ENCODE measurements at places on chromosomes 12 and 14. TPM values are rescaled to one million over a fixed set of nuclear protein-coding genes. Genes with fewer than 3 reads are reported as not detected.

The MMP19 gene
- total RNA-seq, result not detected

The CEBPE gene
- 0.11 TPM for total RNA-seq

The TMEM121 gene
- total RNA-seq, result not detected

The PMEL gene
- total RNA-seq, result 8.8 TPM

- no peak for DNase-seq
Observed at GRCh38 chr12:114547636-114548035, 136.3 kb downstream of the TBX3 start.

DNA sequence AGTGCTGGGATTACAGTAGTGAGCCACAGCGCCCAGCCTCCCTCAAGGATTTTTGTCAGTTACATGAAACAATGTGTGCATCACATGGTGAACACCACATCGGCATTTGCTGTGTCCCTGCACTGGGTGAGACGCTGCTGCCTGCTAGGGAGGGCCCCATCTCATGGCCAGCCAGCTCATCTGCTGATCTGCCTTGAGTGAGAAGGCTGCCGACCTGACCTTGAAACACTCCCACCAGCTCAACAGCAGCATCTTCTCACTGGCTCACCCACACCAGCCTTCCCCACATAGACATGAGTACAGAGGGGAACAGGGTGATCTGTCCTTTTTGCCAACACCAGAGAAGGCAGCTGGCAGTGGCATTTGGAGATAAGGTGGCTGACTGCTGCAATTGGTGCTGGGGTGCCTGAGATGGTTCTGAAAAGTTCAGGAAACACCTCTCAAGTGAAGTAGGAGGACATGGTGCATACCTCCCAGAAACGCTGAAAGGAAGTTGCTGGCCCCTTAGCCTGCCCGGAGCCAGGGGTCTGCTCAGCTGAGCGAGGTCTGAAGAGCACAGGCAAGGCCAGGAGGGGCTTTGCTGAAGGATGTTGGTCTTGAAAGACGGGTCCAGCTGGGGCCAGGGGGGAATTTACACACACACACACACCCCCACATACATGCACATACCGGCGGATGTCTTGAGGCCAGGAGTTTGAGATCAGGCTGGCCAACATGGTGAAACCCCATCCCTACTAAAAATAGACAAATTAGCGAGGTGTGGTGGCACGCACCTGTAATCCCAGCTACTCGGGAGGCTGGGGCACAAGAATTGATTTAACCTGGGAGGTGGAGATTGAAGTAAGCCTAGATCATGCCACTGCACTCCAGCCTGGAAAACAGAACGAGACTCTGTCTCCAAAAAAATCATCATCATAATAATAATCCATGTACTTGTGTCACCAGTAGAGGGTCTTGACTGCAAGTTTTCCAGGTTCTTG is 14.3 kb upstream of the PPP1R13B start:
- DNase-seq, result no peak

DNA sequence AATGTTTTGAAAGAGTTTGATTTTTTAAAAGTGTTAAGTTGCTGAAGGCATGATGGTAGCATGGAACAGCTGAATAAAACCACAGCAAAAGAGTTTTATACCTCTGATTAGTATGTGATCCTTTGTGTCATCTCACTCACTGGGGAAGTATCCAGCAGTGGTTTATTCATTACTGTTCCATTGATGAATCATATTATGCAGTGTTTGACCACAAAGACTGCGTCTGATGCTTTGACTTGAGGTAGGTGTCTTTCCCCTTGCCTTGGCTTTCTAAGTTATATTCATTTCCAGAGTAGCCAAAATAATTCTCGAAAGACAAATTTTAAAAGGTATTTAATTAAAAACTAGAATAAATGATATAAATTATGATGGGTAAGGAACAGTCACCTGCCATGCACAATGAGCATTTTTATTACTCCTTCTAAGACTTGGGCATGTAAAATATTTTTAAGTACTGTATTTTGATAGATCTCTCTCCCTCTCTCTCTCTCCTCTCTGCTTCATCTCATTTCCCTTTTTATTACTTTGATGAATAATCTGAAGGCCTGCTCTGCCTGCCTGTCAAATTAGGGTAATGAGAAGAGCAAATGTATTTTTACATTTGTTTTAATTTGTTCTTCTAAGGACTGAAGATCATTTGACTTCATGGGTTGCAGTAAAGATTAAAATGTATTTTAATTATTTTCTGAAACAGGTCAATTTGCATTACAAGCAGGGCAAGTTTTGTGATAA is 164.9 kb downstream of the NAV3 start:
- no peak for DNase-seq

GRCh38 chr12:48750215-48750614 is 33.7 kb upstream of the CCNT1 start:
- no peak for DNase-seq

- no peak for DNase-seq
Observed at GRCh38 chr12:6312529-6313325, 2.2 kb downstream of the PLEKHG6 start.

DNA sequence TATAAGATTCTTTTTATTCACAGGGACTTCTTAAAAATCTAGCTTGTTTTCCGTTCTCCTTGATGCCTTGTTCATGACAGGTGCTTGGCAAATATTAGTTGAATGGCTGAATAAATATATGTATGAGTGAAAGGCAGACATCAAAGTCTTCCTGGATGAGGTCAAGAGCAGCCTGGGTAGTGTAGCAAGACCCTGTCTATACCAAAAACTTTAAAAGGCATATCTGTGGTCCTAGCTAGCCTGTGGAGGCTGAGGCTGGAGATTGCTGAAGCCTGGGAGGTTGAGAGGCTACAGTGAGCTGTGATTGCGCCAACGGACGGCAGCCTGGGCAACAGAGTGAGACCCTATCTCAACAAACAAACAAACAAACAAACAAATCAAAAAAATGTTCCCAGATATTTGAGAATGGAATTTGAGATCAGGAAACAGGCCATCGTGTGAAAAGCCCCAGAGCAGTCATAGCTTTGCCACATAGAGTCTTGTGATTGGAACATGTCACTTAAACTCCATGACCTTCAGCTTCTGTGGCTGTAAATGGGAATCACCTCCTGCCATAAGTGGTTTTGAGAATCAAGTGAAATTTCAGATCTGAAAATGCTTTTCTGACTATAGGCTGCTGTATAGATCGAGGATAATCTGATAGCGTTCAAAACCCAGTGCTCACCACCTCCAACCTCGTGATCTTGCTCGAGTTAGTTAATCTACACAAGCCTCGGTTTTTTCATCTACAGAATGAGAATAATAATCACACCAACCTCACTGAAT is 64.3 kb downstream of the ZFP36L1 start:
- DNase-seq, result no peak

- DNase-seq, result no peak
Observed at GRCh38 chr14:68396461-68396860, 396.4 kb downstream of the ZFP36L1 start.

GRCh38 chr12:13959131-13959723 is 22.2 kb downstream of the GRIN2B start:
- no peak for DNase-seq

DNA sequence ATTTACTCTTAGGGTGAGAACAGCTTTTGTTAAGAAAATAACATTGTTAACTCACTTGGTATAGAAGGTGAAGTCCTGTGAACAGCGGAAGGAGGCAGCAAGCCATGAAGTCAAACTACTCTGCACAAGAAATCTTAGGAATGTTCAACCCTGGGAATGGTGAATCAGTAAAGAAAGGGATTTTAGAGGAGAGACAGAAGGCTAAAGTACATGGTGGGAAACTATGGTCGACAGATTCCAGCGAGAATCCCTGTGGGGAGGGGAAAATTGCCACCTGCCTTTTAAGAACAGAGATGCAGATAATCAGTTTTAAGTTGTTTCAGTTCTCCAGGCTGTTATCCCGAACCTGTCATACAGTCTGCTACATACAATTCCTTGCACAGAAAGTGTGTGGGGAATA is 63.2 kb upstream of the PTPRR start:
- no peak for DNase-seq

DNA sequence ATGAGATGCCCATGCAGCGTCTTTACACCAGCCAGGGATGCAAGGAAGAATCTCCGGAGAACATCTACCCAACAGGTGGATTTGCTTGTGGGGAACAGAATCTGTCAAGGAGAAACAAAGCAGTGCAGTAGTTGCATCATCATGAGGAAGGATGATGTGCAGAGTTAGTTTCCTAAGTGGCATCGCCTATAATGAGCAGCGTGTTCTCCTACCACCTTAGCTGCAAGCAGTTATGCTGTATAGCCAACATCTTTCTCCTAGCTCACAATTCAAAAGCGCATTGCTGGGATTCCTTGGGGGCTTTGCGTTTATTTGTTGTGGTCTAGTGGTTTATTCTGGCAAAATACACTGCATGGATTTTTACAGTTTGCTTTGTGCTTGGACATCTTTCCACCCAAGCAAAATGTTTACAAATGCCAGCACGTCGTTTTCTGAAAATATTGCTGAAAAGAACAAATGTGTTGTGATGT is 233.0 kb downstream of the RGS6 start:
- no peak for DNase-seq

DNA sequence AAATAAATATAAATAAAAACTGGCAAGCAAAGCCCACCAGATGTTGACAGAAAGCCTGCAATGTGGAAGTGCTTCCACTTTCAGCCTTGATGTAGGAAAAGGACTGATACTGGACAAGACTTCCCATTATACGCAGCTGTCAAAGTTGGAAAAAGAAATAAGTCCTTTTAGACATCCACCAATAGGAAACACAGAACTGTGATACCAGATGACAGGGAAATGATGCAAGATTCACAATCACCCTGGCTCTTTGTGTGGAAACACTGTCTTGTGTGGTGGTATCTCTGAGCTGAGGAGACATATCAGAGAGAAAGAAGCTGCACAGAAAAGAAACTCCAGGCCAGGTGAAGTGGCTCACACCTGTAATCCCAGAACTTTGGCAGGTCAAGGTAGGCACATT is 13.8 kb upstream of the METAP2 start:
- no peak for DNase-seq

GRCh38 chr14:69904246-69904645 is 25.0 kb downstream of the SMOC1 start:
- no peak for DNase-seq

DNA sequence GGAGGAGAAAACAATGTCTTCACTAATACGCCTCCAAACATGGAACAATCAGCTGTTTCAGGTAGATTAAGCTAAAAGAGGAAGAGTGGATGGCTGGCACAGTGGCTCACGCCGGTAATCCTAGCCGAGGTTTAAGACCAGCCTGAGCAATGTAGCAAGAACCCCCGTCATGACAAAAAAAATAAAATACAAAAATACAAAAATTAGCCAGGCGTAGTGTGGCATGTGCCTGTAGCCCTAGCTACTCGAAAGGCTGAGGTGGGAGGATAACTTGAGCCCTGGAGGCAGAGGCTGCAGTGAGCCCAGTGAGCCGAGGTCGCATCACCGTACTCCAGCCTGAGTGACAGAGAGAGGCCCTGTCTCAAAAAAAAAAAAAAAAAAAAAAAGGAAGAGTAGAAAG is 1.2 kb upstream of the MED13L start:
- no peak for DNase-seq

GRCh38 chr14:89251061-89251460 is 166.0 kb downstream of the FOXN3 start:
- DNase-seq, result no peak

GRCh38 chr14:21326972-21327371 is 47.1 kb downstream of the RPGRIP1 start:
- DNase-seq, result no peak

DNA sequence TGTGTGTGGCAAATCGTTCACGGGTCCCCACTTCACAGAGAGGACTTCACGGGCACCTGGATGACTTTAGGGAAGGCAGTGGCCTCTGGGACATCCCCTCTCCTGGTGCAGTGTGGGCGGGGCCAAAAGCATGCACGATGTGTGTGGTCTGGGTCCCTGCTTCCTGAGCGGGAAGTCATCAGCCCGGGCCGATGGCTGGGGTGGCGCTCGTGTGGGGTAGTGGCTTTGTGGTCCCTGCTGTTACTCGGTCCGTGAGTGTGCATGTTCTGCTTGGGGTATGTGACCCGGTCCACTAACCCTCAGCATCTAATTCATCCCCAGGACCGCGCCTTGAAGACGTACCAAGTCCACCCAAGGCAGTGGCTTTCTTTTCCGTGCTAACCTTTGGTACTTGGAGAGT is 142.5 kb upstream of the RTL1 start:
- no peak for DNase-seq

DNA sequence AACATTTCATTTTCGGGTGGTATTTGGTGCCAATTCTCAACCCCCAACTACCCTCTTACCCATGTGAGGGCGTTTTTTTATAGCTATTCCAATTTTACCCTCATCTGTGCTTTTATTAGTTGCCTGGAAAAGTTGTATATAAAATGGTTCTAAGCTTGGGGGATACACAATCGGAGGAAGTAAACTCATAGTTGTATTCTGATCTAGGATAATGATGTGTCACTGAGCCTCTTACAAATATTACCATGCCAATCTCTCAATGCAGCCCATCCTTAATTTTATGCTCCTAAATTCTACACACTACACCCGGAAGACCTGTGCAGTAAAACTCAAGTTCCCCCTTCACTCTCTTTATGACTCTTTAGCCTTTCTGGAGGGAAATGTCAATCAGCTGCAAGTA is 1206.5 kb upstream of the FLRT2 start:
- no peak for DNase-seq

DNA sequence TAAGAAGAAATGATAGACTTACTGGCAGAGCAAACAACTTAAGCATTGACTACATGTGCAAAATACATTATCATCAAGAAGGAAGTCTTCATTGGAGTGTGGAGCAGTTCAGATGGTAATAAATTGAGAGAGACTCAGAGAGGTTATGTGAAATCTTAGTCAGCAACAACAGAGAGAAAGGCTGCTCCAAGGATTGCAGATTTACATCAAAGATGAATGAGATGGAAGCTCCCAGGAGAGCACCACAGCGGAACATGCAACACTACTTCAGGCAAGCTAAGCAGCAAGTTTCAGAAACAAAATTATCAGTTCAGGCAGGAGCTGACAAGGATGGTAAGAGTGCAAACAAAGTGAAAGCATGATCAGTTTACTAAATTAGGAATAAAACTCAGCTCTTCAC is 882.3 kb downstream of the LRFN5 start:
- DNase-seq, result no peak

- no peak for DNase-seq
Observed at GRCh38 chr12:89950421-89950820, 241.8 kb upstream of the ATP2B1 start.

- DNase-seq, result no peak
Observed at GRCh38 chr12:116982791-116983411, 72.2 kb downstream of the FBXW8 start.

DNA sequence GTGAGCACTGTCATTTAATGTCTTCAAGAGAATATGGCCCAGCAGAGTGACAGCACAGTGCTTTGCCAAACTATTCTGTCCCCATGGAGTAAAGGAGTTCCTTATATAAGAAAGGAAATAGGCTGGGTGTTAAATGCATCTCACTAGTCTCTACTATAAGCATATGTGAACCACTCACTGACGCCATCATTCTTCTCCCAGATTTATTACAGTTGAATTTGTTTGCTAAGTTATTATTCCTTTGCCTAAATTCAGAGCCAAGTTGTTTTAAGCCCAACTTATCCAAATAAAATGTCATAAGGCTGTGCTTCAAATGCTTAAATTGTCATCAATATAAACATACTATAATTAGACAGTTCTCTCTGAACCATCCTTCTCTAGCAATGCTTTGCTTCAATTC is 151.6 kb downstream of the KCNA5 start:
- no peak for DNase-seq

- peak; percentile 59 for DNase-seq
Observed at GRCh38 chr12:48336564-48336963, 14.2 kb downstream of the ZNF641 start.

- no peak for DNase-seq
Observed at GRCh38 chr12:68334132-68334531, 2.0 kb upstream of the MDM1 start.
